ENCODE measurements at places on chromosomes 16 and 17.
A peak's percentile ranks its signal among the peaks of the same experiment; 100 is the strongest.

- DNase-seq = no peak
Measured at GRCh38 chr17:28855336-28855679, 492 bp downstream of the ERAL1 start.

DNA sequence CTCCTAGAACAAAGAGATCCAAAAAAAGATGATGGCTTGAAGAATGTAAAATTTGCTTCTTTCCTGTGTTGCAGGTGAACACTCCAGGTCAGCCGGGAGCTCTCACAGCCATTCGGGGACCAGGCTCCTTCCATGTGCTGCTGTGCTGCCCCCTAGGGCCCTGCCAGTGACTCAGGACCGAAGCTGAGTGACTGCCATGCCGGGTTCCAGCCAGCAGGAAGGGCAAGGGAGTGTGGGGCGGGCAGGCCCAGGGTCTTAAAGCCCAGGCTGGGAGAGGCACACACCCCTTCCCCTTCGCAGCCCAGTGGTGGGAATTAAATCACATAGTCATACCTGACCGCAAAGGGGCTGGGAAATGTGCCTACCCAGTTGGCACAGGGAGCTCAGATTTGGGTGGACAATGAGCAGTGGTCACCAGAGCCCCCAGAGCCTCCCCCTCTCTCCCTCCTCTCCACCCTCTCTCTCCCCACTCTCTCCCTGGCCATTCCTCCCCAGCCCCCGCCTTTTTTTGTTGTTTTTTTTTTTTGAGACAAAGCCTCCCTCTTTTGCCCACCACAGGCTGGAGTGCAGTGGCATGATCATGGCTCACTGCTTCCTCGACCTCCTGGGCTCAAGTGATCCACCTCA is 11.5 kb downstream of the EPOP start:
- DNase-seq = peak; percentile 85

DNA sequence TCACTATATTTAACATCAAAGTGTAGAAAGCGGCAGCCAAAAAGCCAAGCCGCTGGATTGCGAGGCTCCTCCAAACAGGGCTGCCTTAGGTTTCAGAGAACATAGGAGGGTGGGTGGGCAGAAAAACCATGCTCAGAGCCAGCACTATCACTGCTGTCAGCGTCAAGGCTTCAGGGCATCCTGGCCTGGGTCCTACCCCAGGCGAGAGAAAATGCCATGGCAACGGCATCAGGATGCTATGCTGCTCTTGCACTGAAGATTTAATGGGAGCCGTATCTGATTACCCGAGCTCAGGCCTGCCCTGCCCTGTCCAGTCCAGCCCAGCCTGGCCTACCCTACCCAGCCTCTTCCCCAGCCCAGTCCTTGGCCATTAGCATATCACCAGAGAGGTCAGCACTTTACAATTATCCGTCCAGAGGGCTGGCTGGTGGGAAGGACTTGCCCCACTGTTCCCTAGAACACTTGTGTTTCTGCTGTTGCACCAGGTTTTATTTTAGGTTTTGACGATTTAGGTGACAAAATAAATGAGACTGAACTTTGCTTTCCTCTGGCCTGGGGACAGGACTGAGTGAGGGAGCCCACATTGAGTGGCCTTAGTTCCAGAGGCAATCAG is 61.1 kb downstream of the TOM1L2 start:
- DNase-seq = no peak

GRCh38 chr17:37506678-37507077 is 17.0 kb downstream of the DUSP14 start:
- no peak for DNase-seq

DNA sequence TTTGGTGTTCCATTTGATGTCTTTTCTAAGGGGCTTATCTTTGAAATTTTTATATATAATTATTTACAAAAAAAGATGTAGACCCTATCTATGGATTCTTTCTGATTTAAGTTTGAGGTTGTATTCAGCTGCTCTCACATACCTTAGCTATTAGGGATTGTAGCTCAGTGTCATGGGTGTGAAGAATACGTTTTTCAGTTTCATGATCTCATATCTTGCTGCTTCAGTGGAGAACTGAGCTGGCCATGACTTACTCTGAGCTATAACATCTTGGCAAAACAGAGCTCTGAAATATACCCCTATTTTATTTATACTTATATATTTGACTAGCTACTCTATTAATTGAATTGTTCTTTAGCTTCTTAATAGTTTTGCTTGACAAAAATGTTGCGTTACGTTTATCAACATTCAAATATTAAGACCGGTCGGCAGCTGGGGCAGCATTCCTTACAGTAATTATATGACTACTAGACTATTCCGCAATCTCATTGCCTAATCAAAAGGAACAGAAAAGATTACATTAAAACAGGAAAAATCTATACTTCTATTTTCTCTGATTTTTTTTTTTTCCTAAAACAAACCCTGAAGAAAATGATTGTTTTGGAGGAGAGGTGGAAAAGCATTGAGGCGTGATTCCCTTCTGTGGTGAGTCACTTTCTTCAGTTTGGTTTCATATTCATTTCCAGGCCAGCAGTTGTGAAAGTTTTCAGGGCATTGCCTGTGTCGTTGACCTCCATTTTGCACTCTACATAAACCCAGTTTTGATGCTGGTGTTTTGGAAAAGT is 24.1 kb upstream of the KRT24 start:
- DNase-seq = no peak

DNA sequence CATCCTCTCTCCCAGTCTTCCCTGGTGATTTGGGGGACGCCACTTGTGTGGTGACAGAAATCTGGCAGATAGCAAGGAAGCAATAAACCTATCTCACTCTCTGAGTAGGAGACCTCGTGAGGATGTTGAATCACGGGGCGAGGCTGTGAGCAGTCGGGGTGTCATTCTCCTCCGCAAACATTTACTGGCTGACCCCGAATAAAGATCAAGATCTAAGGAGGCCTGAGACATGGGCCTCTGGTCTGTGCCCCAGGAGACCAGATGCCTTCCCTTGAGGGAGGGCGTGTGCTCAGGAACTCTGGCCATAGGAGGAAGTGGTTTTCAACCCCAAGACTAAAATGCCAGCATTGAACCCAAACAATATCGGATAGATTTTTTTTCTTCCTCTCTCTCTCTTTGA is 53.1 kb downstream of the FOXL1 start:
- DNase-seq = peak; percentile 81
